ENCODE measurements at places on chromosomes 16 and 17. TPM values are rescaled to one million over a fixed set of nuclear protein-coding genes. Genes with fewer than 3 reads are reported as not detected.

DNA sequence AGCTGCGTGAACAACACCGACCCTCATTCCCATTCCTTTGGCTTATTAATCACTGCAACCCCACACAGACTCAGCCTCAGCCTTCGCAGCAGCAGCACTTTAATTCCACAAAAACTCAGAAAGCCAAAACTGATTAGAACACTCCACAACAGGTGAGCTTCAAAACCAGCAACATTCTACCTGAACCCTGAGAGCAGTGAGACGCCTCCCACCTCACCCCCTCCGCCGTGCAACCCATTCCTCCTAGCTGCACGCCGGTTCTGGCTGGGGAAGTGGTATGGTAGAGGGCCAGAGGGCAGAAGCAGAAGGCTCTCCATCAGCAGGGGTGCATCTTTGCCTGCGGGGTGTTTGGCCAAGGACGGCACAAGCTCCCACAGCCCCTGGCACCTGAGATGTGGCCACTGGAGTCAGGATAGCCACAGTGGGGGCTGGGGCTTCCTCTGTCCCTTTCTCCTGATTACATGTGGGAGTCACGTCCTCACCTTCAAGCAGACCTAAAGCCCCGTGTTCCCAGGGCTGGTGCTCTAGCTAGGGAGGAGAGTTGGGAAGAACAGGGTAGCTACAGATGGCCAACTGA, 1.6 kb downstream of the BORCS6 start:
- DNase-seq, result no peak
- H3K36me3 ChIP-seq, result no peaks in the 10 kb centered on the region
- no peak overlapping the region for H3K4me3 ChIP-seq
- peaks cover 9% of the 10 kb centered on the region for H3K4me1 ChIP-seq
- H3K27ac ChIP-seq, result no peak overlapping the region
- H3K27me3 ChIP-seq, result no peaks in the 10 kb centered on the region

- H3K4me3 ChIP-seq, result no peak overlapping the region
- H3K36me3 ChIP-seq, result peaks cover 6% of the 10 kb centered on the region
- peak overlapping the region; percentile 34 for H3K27ac ChIP-seq
- H3K4me1 ChIP-seq, result peaks cover 39% of the 10 kb centered on the region
- no peaks in the 10 kb centered on the region for H3K27me3 ChIP-seq
- no peak for DNase-seq
These were observed 13.2 kb downstream of the CMTM3 start for GRCh38 chr16:66617728-66618127.

DNA sequence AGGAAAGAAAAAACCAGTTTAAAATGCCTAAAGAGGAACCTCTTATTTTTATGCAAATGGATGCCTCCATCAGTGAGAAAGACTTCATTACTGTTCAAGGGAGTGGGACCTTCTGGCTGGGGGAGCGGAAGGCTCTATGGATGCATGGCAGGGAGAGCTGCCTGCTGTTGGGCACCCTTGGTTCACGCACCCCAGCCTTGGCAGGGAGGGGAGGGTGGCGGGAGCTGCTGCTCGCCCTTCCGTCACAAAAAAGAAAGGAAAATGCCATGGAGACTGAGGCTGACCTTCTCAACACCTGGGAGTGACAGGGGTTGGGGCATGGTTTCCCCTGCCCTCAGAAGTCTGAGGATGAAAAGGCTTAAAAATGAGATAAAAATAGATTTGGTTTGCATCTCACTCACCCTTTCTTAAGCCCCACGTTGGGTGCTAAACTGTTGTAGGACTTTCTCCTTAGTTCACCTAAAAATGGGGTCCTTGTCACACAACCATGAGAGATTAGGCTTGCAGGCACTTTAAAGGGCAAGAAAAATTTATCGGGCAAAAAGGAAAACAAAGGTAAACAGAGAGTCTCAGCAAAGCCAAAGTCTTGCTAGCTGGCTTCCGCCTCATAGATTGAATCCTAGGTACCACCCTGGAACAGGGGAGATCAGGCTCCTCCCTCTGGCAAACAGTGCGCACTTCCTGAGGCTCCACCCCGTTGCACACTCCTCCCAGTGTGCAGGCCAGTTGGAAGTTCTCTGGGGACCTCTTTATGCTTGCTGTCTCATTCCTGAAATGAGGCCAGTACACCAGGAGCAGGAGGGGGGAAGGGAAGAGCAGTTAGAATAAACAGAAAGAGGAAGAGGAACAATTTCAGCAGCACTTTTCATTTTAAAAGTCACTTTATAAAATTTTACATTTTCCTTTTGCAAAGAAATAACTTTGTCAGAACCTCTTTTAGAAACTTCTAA, 31.6 kb downstream of the PHKB start:
- no peak for DNase-seq
- H3K4me3 ChIP-seq, result no peak overlapping the region
- no peaks in the 10 kb centered on the region for H3K27me3 ChIP-seq
- H3K27ac ChIP-seq, result peak overlapping the region; percentile 40
- peaks cover 10% of the 10 kb centered on the region for H3K4me1 ChIP-seq

- H3K4me3 ChIP-seq, result no peak overlapping the region
- no peak for DNase-seq
- H3K27ac ChIP-seq, result no peak overlapping the region
- no peaks in the 10 kb centered on the region for H3K27me3 ChIP-seq
These were observed 57.6 kb downstream of the KSR1 start for GRCh38 chr17:27513849-27514248.

GRCh38 chr17:36671144-36671543, 69.8 kb downstream of the MRM1 start:
- peaks cover 26% of the 10 kb centered on the region for H3K27me3 ChIP-seq
- H3K27ac ChIP-seq, result no peak overlapping the region
- no peaks in the 10 kb centered on the region for H3K36me3 ChIP-seq
- H3K4me3 ChIP-seq, result no peak overlapping the region
- no peak for DNase-seq

- no peak for DNase-seq
- peaks cover 8% of the 10 kb centered on the region for H3K4me1 ChIP-seq
- H3K27me3 ChIP-seq, result peaks cover 28% of the 10 kb centered on the region
- no peaks in the 10 kb centered on the region for H3K36me3 ChIP-seq
- H3K4me3 ChIP-seq, result no peak overlapping the region
These were observed 12.7 kb upstream of the DNAH17 start for GRCh38 chr17:78589885-78590284.

GRCh38 chr16:4850211-4850610, 2.9 kb downstream of the UBN1 start:
- H3K27ac ChIP-seq, result peak overlapping the region; percentile 32
- peaks cover 13% of the 10 kb centered on the region for H3K36me3 ChIP-seq
- no peak for DNase-seq

GRCh38 chr17:61764846-61765245, 98.5 kb downstream of the BRIP1 start:
- H3K4me3 ChIP-seq, result no peak overlapping the region
- no peak overlapping the region for H3K27ac ChIP-seq
- H3K4me1 ChIP-seq, result no peaks in the 10 kb centered on the region
- H3K27me3 ChIP-seq, result no peaks in the 10 kb centered on the region

DNA sequence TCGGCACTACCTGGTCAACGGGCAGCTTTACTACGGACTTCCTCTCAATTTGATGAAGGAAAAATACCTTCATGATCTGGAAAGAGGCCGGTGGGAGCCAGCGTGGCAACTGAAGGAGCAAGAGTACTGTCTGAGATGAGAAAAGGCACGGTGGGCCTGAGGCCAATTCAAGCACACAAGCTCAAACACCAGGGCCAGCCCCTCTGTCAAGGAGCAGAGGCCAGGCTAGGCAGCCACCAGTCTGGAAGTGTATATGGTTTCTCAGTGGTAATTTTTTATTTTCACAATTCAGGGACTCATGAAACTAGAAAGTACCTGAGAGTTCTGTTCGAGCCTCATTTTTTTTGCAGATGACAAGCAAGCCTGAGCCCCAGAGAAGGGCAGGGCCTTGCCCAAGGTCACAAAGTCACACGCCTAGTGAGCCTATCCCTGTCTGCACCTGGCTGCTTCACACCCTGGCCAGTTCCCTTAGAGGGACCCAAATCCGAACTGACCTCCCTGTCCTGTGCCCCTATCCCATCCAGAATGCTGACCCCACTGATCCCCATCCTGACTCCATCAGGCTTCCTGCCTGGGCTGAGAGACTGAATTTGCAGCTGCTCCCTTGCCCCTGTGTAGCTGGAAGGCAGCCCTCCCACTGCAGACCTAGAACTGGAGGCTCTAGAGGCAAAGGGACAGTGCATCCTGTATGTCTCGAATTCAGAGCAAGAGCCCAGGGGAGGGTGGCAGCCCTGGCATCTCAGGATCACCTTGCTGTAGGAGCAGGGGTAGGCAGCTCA, 4.8 kb upstream of the TBX2 start:
- peak overlapping the region; percentile 67 for H3K27ac ChIP-seq
- peak overlapping the region; percentile 78 for H3K4me3 ChIP-seq
- H3K36me3 ChIP-seq, result peaks cover 11% of the 10 kb centered on the region
- peaks cover 63% of the 10 kb centered on the region for H3K27me3 ChIP-seq
- DNase-seq, result no peak
- H3K4me1 ChIP-seq, result peaks cover 26% of the 10 kb centered on the region

DNA sequence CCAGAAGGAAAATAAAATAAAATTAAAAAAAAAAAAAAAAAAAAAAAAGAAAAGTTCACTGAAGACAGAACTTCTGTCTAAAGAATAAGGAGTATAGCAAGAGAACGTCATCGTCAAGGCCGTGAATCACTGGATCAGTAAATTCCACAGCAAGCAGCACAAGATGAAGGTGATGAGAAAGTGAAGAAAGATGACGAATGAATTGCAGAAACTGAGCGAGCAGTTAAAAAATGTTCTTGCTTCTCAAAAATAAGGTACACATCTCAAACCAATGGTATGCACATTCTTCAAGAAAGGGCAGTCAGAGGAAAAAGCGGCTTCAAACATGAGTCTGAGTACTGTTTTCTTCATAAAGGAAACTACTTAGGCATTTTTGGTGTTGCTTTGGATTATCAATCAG, 104.7 kb downstream of the SMG6 start:
- H3K4me3 ChIP-seq, result no peak overlapping the region
- peaks cover 24% of the 10 kb centered on the region for H3K4me1 ChIP-seq
- H3K27ac ChIP-seq, result no peak overlapping the region
- H3K27me3 ChIP-seq, result no peaks in the 10 kb centered on the region
- DNase-seq, result no peak
- peaks cover 14% of the 10 kb centered on the region for H3K36me3 ChIP-seq

GRCh38 chr16:14462811-14463210, 167.2 kb downstream of the PARN start:
- peaks cover 5% of the 10 kb centered on the region for H3K4me1 ChIP-seq
- DNase-seq, result no peak
- no peak overlapping the region for H3K27ac ChIP-seq
- no peak overlapping the region for H3K4me3 ChIP-seq
- H3K36me3 ChIP-seq, result peaks cover 28% of the 10 kb centered on the region

GRCh38 chr16:81415751-81416150, 28.9 kb upstream of the CMIP start:
- H3K36me3 ChIP-seq, result no peaks in the 10 kb centered on the region
- no peak overlapping the region for H3K27ac ChIP-seq
- DNase-seq, result no peak
- no peaks in the 10 kb centered on the region for H3K27me3 ChIP-seq
- H3K4me1 ChIP-seq, result peaks cover 7% of the 10 kb centered on the region

The PLEKHH3 gene
- 29.1 TPM for total RNA-seq

The TMEM204 gene
- total RNA-seq, result 1.0 TPM

The SLC16A5 gene
- total RNA-seq, result 16.4 TPM

The TBC1D3H gene
- not detected for total RNA-seq

The PDIA2 gene
- 1.6 TPM for total RNA-seq

The KRT33B gene
- not detected for total RNA-seq

The CA7 gene
- total RNA-seq, result 0.70 TPM

The TNFRSF17 gene
- total RNA-seq, result not detected

The PCGF2 gene
- total RNA-seq, result 37.6 TPM

The TP53TG3F gene
- not detected for total RNA-seq
